ENCODE measurements at places on chromosomes 2 and 18.
A peak's percentile ranks its signal among the peaks of the same experiment; 100 is the strongest.

DNA sequence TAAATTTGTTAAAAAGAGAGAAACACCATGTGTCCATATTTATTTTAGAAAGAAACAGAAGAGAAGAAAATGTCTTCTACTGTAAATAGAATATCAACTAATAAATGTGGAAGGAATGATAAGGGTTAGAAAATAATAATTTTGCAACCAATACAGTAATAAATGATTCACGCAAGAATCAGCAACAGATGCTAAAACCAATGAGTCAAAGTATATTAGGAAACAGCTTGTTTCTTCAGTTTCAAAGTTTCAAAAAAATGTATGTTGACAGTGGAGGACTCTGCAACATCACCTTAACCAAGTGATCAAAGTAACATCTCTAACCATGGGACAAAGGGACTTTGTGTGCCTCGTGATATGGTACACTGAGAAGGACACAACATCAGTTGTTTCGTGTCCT, 147.0 kb downstream of the TWIST2 start:
- no peak for DNase-seq

GRCh38 chr2:207257251-207258250, 91.8 kb upstream of the KLF7 start:
- no peak for DNase-seq

DNA sequence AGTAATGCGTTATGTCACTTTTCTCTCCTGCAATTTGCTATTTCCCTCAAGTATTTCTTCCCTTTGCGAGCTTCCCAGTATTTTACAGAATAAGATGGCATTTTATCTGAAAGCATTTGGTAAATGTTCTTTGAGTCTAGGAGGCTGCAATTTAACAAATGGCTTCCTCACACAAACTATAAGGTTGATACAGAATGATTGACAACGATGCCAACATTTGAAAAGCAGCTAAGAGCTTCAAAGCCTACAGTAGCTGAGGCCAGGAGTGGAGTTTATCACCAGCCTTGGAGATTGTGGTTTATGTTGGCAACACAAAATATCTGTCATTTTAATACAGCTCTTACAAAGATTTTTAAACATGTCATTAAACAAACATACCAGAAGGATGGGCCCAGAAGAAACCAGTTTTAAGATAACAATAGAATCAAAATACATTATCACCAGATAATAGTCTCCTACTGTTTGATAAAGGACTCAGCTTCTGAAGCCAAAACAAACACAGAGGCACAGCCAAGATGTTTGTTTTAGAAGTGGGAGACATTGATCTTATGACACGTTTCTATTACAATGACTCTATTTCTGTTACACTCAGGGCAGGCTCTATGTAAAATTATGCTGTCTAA, 711.4 kb upstream of the ACVR2A start:
- no peak for DNase-seq

DNA sequence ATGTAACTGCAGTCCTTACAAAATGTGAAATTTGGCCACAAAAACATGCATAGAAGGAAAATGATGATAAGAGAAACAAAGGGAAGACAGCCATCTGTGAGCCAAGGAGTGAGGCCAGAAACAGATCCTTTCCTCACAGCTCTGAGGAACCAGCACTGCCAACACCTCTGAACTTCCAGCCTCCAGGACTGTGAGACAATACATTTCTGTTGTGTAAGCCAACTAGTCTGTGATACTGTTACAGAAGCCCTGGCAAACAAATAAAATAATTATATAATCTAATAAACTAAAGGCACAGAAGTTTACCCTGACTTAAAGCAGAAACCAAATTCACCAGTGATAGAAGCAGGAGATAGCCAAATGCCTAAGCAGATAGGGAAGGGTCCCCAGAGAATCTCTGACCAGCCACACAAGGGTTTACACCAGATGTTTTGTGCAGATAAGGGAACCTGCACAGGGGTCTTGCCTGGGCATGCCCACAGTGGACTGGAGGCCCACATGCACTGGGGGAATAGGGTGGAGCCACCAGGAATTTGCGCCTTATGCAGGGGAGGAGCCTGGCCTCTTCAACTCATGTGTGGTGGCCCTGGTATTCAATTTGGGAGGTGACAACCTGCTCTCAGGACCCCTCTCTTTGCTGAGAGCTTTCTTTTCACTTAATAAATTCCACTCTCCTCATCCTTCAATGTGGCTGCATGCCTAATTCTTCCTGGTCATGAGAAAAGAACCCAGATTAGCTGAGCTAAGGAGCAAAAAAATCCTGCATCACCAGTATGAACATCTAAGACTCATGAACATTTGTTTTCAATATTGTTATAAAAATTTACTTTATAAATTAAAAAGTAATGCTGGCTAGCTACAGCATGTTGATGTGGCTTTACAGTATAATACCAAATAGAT, 3.8 kb upstream of the GCC2 start:
- no peak for DNase-seq

DNA sequence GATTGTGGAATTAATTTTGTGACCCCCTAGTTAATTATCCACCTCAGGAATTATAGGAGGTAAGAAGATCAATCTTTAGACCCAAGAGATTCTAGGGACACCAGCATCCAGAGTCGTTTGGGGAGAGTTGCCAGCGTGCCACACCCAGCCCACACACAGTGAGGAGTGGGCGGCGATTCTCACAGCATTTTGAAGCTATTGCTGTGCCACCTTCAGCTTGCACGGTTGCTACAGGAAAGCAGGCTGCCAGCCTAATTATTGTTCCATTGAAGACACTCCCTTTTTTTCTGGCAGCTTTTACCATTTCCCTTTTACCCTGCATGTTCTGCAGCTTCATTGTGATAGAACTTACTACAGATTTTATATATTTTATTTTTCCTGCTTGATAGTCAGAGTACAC, 13.1 kb upstream of the MYL12A start:
- DNase-seq = no peak

DNA sequence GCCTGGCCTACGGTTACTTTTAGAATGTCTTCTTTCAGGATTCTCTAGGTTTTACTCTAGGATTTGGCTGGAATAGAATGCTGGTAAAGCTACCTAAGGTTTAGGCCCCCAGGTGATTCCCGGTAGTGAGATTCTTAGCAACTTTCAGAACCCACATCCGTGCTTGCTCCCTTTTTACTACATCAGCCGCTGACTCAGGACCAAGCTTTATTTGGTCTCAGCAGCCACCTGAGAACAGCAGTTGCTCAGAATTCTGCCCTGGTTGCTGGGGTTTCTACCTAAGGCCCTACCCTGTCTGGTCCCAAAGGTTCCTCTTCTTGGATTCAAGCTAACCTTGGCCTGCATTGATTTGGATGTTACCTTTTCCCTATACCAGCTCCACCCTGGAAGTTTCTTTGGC, 36.1 kb upstream of the NDUFV2 start:
- DNase-seq = no peak

DNA sequence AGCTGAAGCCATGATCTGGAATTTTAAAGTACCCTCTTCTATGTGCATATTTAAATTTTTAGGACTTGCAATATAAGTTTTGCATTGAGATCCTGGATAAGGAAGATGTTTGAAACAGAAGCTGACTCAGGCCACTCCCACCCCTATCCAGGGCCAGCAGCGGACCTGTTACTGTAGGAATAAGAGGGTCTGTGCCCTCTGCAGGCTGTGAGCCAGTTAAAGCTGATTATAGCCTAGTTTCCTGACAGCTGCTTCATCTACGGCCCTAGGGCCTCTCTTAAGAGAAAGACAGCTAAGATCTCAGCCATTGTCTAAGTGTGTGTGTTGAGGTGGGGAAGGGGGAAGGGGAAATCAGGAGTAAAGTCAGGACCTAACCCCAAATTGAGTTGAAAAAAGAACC, 234.0 kb downstream of the HAUS1 start:
- DNase-seq = no peak

DNA sequence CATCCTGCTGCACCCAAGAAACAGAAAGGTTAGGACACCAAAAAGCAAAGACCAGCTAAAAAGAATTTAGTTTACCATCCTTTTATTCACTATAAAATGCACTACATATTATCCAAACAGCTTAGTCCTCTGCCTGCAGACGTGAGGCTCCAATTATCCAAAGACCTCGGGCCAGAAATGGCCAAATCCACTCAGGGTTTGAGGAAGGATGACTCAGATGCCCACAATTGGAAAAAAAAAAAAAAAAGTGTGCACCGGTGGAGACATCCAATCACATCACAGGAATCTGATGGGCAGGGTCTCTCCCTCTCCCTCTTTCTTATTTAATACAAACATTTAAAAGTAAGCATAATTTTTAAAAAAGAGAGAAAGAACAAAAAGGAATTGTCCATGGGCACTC, 65.7 kb downstream of the TRABD2A start:
- DNase-seq = no peak

- no peak for DNase-seq
Observed at GRCh38 chr18:38790303-38790702, 1224.7 kb upstream of the CELF4 start.

GRCh38 chr2:190572246-190572645, 37.7 kb upstream of the NEMP2 start:
- no peak for DNase-seq

DNA sequence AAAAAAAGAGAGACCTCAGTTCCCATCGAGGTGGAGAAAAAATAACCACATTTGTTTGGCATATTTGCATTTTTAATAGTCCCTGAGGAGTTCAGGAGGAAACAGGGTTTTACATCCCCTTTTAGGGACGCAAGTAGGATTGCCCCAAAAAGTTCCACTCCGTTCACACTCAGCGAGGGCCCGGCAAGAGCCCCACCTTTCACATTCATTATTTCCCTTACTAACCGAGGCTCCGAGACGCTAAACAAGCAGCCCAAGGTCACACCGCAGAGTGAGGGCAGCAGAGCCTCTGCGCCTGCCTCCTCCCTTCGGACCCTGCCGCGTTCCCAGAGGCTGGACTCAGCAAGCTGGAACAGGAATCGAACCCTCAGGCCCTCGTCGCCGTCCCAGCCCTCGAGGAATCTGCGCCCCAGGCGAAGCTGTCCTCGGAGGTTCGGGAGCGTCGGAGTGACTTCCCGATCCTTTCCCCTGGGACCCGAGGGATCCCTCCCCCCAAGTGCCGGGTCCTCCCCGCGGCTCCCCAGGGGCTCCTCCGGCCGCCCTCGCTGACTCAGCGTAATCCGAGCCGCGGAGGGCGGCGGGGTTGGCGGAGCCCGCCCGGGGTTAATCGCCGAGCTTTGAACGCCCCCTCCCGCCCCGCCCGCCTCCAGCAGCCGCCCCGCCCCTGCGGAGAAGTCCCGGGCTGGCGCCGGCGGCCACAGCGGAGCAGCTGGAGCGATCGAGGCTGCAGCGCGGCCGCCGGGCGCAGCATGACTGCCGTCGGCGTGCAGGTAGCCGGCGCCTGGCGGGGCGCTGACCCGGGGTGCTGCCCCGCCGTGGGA, at the start of gene TMEM37:
Gene TMEM37 (plus strand): TSS at position 700 of the 821 bp plus-strand sequence. CDS start 50 bp downstream, at position 750.
- DNase-seq = peak; percentile 10

- DNase-seq = no peak
Observed at GRCh38 chr2:39260087-39260486, 16.3 kb upstream of the CDKL4 start.

DNA sequence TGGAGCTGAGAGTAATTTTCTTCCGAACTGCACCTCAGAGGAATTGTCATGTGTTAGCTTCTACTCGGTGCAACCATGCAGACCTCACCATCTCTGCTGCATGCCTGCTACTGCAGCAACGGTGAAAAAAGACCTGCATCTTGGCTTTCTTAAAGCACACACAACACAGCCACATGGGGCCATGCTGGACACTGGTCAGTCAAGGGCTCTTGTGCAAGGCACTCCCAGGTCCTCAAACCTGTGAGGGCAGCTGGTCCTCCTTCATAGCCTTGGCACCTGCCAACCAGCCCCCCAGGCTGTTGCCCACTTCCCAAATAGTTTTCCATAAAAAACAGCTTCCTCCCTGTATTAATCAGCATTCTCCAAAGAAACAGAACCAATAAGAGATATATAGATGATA, 113.5 kb upstream of the TEX51 start:
- no peak for DNase-seq

GRCh38 chr18:63775166-63775730, at the start of gene SERPINB7:
TSS of gene SERPINB7 (plus strand) at chr18:63775418. CDS start at chr18:63782373, 6,955 bp downstream.
- DNase-seq = peak; percentile 78

- DNase-seq = no peak
Observed at GRCh38 chr18:24702001-24702515, 241.6 kb downstream of the HRH4 start.

DNA sequence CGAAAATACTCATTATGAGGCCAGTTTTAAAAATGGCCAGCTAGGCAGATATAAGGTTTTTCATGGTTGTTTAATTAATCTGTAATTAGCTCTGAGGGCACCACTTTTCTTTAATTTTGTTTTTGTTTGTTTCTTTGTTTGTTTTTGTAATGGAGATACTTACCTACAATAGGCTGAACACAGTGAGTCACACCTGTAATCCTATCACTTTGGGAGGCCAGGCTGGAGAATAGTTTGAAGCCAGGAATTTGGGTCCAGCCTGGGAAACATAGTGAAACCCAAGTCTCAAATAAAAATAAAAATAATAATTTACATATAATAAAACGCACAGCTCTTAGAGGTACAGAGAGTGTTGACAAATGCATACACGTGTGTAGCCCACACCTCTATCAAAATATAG, 56.8 kb upstream of the MSH2 start:
- no peak for DNase-seq

- no peak for DNase-seq
Observed at GRCh38 chr2:232310696-232311095, 67.9 kb upstream of the ALPP start.

DNA sequence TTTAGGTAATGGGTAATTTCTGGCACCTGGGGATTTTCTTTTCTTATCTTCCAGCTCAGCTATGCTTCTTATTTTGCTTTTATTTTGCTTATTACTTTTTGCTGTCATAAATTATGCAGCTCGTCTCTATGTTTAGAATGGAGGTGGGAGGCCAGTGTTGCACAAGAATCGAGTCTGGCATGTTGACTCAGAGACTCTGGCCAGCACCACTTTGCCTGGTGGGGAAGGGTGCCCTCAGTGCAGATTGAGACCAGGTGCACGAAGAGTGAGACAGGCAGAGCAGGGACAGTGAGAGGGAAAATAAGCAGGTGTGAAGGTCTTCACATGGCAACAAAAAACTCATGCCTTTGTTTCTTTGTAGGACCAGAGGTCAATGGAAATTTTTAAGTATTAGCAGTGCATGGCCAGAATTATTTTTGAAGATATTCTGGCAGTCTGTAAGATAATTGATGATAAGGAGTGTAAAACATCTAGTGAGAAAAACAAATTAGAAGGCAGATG, 59.2 kb upstream of the SLC5A7 start:
- DNase-seq = no peak

DNA sequence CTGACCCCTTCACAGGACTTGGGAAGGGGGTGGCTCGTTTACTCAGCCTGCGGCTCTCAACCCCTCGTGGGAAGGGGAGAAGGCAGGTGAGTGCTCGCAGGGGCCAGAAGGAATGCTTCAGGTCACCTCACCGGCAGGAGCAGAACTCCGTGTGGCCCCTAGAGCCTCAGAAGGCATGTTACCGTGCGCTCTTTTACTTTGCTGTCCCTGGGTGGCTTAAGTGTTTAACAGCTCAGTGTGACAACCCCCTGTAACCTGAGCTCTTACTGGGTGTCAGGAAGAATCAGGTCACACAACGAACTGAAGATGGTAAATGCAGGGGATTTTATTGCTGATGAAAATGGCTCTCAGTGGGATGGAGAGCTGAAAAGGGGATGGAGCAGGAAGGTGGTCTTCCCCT, 1235.4 kb downstream of the LRP1B start:
- DNase-seq = no peak

GRCh38 chr2:224101820-224102630, 62.9 kb upstream of the SERPINE2 start:
- DNase-seq = peak; percentile 93

- no peak for DNase-seq
Observed at GRCh38 chr2:25736899-25737515, 63.6 kb upstream of the DTNB start.

- no peak for DNase-seq
Observed at GRCh38 chr2:204145791-204146190, 209.2 kb downstream of the ICOS start.

Measured in skeletal muscle cell (primary cell).